OCI-M1 (cell line): ENCODE measurements at places on chromosomes 13 and 19.
A peak's percentile ranks its signal among the peaks of the same experiment; 100 is the strongest.

- DNase-seq, result no peak
Measured at GRCh38 chr13:51873837-51874236, 12.1 kb downstream of the CCDC70 start.

- peak; percentile 26 for DNase-seq
Measured at GRCh38 chr13:45362939-45363338, 22.0 kb upstream of the TPT1 start.

GRCh38 chr13:110109910-110110309, 197.0 kb downstream of the COL4A1 start:
- DNase-seq, result no peak

DNA sequence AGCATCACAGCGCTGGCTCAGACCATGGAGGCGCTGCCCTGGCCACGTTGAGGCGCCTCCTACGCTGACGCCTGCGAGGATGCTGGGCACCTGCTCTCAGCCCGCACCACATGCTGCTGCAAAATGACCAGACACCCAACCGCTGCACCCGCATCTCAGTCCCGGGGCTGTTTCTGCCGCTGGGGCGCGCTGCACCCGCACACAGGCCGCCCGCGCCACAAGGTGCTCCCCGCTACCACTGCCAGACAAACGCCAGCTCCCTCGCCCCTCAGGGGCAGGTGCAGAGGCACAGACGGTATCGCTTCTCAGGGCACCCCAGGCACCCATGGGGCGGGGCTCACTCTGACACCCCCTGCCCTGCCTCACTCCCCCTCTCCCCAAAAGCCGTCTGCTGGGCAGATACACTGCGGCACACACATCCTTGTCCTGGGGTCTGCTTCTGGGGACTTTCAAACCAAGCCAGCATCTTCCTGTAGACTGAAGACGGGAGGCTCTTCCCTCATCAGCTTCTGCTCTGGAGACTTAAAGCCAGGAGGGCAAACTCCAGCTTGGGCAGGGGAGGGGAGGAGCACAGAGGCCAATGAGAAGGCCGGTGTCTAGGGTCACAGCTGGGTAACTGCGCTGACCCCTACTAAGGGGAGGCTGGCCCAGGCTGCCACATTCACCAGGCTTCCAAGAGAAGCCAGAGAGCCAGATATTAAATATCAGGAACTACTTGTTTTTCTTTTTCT, 16.3 kb downstream of the CHERP start:
- DNase-seq, result no peak

DNA sequence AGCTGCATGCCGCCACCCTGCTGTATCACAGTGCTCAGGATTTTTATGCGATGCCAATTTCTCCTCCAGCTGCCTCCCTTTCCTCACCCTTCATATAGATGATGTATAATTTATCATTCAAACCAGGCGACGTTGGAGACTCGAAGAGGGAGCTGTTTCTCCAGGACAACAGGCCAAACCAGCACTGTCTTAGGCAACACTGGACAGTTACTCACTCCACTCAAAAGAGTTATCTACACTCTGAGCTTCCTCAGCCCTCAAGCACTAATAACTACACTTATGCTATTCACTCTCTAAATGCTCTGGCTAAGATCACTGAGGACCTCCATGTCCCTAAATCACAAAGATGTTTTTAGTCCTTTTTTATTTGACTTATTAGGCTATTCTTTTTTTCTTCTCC, 87.3 kb upstream of the RFC3 start:
- DNase-seq, result no peak

- no peak for DNase-seq
Measured at GRCh38 chr19:38792250-38793111, 3.5 kb downstream of the LGALS7B start.

- no peak for DNase-seq
Measured at GRCh38 chr19:1970003-1970805, 29.2 kb downstream of the CSNK1G2 start.

- no peak for DNase-seq
Measured at GRCh38 chr19:2283835-2284507, 2.0 kb upstream of the PEAK3 start.

DNA sequence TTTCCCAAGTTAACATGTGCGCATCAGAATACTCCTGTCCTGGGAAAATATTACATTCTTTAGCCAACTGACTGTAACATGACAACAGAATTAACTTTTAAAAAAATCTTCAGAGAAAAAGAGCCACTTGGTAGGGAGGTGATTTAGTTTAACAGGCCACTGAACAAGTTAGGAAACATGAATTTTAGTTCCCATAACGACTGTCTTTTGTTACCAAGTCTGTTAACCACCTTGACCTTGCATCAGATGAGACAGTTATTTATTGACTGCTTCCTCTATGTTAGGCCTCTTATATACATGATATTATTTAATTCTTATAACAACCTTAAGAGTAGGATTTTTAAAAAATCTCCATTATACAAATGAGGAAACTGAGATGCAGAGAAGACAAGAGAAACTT, 268.6 kb downstream of the NDFIP2 start:
- DNase-seq, result no peak

GRCh38 chr13:40597735-40598365, 68.6 kb downstream of the FOXO1 start:
- DNase-seq, result no peak

DNA sequence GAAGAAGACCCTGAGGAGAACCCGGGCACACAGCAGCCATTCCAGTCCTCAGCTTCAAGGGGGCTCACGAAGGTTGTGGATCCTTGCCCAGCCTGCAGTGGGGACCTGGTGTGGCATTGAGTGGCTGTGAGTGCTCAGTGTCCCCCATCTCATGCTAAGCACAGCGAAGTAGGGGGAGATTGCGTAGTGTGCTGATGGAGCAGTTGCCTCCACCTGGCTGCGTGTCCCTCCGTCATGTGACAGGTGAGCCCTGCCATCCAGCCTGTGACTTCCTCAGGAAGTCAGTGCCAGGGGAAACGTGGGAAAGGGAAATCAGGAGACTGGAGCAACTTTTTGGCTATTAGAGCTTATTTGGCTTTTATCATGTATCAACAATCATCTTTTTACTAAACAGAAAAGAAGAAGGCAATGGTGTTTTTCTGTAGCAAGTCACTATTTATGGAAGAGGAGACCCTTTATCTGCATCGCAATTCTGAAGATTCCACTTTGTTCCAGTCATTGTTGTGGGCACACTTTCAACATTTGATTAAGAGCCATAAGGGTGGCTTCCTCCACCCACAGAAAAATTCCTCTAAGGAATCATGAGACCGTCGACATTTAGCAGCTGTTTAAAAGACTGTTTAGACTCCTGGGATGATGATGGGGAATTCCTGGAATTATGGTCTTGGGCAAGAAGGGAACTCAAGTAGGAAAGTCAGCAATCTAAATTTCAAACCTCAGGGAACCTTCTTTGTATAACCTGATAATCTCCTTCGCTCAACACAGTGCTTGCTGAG, 126.8 kb upstream of the SPATA13 start:
- no peak for DNase-seq

GRCh38 chr19:10230173-10230860, 814 bp downstream of the S1PR2 start:
- DNase-seq, result peak; percentile 64

DNA sequence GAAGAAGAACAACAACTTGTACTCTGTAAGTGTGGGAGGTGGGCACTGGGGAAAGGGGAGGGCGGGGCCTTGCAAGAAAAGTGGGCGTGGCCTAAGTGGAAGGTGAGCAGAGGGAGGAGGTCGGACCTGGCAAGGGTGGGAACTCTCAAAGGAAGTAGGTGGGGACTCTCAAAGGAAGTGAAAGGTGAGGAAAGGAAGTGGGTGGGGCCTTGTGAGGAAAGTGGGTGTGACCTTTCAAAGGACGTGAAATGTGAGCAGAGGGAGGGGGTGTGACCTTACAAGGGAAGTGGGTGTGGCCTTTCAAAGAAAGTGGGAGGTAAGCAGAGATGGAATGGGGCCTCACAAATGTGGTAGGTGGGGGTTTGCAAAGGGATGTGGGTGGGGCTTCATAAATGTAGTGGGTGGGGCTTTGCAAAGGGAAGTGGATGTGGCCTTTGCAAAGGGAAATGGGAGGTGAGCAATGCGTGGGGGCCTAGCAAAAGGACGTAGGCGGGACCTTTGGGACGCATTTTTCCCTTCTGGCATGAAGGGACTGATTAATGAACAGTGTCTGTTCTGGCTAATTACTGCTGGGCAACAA, 25.9 kb downstream of the ACSBG2 start:
- DNase-seq, result peak; percentile 88

- peak; percentile 47 for DNase-seq
Measured at GRCh38 chr13:27619728-27620376, 477 bp downstream of the LNX2 start.

DNA sequence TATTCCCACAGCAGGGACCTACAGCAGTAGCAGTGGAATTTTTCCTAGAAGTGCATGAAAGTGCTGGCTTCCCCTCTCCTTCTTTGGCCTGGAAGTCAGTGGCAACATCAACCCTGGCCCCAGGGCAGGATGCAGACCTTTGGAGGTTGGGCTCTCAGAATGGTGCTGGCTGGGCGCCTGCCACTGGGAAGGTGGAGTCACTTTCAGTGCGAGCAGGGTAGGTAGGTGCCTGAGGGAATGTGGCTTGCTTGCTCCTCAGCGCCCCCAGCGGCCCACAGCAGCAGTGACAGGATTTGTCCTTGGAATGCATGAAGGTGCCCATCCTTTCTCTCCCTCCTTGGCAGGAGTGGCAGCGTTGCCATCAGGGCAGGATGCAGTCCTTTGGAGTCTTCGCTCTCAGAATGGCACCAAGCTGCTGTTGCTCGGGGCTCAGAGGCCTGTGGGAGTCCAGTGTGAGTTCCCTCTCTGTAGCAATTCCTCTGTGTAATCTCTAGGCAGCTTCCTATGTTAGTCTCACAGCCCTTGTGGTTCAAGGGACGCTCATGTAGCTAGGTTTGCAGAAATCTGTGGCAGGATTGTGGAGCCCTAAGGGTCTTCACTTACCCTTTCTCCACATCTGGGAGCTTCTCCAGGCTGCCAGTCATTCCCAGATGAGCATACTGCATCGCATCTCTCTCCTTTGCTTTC, 354.4 kb upstream of the DACH1 start:
- peak; percentile 60 for DNase-seq

GRCh38 chr13:65841156-65841555, 1389.0 kb downstream of the PCDH9 start:
- no peak for DNase-seq

GRCh38 chr19:19191768-19192077, 229 bp downstream of the BORCS8 start:
- DNase-seq, result no peak

- DNase-seq, result no peak
Measured at GRCh38 chr19:49357186-49357585, 5.0 kb downstream of the TEAD2 start.

GRCh38 chr19:3115916-3116602, 19.8 kb upstream of the GNA15 start:
- no peak for DNase-seq

GRCh38 chr19:50796634-50797428, 6.6 kb downstream of the ACP4 start:
- DNase-seq, result no peak

DNA sequence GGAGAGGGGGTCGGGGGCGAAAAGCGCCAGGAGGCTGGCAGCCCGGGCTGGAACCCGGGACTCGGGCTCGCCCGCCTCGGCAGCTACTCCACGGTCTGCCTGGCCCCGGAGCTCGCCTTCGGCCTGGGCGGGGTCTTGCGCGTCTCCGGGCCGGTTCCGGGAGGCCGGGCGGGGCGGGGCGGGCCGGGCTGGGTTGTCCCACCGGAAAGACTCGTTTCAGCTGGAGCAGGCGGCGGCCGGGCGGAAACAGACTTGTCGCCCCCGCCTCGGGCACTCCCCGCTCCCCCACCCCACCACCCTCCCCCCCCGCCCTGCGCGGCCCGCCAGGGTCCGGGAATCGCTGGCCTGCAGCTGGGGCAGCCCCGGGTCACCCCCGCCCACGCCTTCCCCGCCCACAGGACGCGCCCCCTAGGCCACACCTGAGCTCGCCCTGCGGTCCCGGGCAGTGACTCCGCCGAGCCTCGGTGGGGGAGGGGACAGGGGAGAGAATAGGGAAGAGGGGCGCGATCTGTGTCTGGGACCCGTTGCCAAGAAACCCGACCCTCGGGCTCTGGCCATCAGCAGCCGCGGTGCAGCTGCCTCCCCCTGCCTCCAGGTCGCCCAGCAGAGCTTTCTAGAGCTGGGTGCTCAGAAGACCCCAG, 109.4 kb downstream of the KCTD15 start:
- no peak for DNase-seq

- DNase-seq, result peak; percentile 97
Measured at GRCh38 chr19:51777570-51778462, 16.8 kb downstream of the FPR2 start.

DNA sequence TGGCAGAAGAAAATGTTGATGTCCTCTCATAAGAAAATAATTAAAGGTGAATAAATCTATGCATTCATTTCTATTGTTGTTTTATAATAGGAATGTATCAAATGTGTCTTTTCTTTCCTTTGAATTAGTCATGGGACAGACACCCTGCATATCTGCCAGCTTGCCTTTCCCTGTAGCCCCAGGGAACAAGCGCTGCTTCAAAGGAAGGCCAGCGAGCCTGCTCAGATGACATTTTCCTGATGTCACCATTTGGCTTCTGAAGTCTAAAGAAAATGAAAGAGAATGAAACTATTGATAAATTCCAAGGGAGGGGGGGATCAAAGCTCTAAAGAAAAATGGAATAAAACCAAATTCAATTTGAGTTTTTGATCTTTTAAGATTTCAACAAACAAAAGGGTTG, 574.8 kb downstream of the IRS2 start:
- no peak for DNase-seq

GRCh38 chr13:32010136-32010535, 21.4 kb upstream of the FRY start:
- DNase-seq, result no peak

DNA sequence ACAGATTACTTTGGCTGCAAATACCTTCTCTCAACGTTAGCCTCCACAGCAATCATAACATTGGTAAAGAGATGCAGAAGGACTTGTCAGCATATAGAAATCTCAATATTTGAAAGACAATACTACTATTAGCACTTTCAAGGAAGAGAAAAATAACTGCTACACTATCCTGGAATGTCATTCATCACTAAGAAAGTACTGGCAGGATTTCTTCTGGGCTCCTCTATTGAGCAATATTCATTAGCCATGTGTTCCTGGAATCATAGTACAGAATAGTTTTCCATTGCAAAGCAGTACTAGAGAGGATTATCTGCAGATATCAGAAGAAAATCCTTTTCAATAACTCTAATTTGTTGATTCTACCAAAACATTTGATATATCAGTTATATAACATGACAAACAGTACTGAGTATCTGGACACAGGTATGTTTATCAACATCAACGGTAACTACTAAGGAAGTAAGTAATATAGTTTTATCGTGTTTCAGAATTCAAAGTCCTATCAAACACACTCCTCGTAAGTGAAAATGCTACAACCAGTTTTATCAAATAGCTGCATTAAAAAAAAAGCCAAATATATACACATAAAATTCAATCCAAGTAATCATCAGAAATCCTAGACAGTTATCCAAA, 27.3 kb downstream of the INTS6 start:
- DNase-seq, result no peak
